ENCODE measurements at places on chromosomes 11 and 22.
A peak's percentile ranks its signal among the peaks of the same experiment; 100 is the strongest.

GRCh38 chr11:117678658-117679406, 118.2 kb downstream of the DSCAML1 start:
- DNase-seq = no peak

DNA sequence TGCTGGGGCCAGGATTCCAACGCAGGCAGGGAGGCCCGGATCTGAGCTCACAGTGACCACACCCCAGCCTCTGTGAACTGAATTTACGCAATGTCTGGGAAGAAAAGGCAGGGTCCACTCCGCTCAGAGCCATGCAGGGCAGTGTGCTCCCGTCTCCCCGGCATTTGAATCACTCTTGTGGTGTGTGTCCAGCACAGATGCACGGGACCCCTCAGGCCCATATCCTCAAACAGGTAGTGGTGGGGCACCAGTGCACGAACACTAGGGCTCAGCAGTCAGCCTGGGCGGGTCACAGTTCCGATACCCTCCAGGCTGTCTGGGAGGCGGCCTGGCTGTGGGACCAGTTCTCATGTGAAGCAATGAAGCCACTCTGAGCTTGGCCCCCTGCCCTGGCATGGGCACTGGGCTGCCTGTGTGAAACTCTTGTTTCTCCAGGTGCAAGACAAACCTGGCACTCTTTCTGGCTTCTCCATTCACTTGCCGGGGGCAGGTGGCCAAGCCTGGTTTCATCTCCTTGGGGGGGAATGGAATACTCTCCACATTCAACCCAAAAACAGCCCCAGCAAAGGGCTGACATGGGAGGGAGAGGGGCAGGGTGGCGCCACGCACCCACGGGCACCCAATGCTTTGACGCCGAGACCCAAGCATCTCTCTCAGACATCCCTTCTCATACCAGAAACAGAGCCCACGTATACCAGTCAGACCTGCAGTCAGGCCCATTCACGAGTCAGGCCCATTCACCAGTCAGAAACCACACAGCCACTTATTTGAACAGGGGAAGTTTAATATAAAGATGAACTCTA, 14.3 kb downstream of the DHCR7 start:
- DNase-seq = no peak

DNA sequence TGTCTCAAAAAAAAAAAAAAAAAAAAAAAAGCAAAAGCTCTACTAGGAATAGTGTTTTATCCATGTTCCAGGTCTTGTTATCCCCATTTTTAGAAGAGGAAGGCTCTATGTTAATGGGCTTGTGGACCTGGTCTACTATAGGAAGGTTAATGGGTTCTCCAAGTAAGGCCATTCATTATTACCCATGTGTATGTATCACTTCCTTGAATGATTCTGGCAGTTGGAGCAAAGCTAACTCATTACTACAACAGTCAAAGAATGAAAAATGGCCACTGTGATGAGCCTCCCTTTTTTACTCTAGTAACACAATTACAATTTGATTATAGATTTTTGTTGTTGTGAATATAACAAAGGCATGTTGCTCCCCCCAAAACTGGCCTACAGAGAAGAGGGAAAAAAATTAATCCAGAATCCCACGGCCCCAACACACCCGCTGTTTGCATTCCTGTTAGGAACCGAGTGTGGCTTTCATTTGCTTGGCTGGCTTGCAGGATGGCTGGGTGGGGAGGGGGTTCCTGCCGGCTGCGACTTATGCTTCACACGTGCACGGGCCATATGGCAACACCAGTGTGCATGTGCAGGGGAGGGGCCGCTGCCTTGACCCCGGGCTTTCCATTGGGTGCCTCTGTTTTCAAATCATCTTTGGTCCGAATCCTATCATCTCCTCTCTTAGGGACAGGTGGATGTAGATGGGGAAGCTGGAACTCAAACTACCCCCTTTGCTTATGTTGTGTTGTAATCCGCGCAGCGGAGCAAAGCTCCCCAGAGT, 148.8 kb downstream of the HIPK3 start:
- no peak for DNase-seq

- no peak for DNase-seq
These were observed 153.9 kb upstream of the MPPED2 start for GRCh38 chr11:30740091-30740490.

DNA sequence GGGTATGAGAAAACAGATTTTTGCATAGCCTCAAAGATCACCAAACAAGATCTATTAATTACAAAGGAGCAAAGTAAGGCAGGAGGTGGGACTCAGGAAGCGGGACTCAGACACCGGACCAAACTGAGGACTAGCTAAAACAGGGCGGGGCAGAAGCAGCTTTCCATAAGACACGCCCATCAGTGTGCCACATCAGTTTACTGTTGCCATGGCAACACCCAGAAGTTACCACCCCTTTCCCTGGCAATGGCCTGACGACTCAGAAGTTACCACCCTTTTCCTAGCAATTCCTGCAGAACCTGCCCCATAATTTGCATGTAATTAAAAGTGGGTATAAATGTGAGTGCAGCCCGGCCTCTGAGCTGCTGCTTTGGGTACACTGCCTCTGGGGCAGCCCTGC, 173.9 kb downstream of the SHANK2 start:
- no peak for DNase-seq

GRCh38 chr11:46389450-46390330, 1.9 kb downstream of the CHRM4 start:
- DNase-seq = peak; percentile 47

GRCh38 chr11:127640561-127641451, 640.2 kb upstream of the KIRREL3 start:
- no peak for DNase-seq

GRCh38 chr11:71947498-71947897, 18.7 kb downstream of the RNF121 start:
- DNase-seq = no peak

Data from activated CD8-positive, alpha-beta memory T cell treated with anti-CD3 and anti-CD28 coated beads for 48 hours (primary cell).